Stimulated activated naive CD8-positive, alpha-beta T cell treated with anti-CD3 and anti-CD28 coated beads, Interleukin-15, Interleukin-2, amounts not matched to agents 100 U/mL and 50 U/mL, for 24 hours (primary cell): ENCODE measurements at places on chromosomes 5 and 9.
A peak's percentile ranks its signal among the peaks of the same experiment; 100 is the strongest.

GRCh38 chr5:33299621-33300208 is 141.1 kb upstream of the TARS1 start:
- no peak for DNase-seq

DNA sequence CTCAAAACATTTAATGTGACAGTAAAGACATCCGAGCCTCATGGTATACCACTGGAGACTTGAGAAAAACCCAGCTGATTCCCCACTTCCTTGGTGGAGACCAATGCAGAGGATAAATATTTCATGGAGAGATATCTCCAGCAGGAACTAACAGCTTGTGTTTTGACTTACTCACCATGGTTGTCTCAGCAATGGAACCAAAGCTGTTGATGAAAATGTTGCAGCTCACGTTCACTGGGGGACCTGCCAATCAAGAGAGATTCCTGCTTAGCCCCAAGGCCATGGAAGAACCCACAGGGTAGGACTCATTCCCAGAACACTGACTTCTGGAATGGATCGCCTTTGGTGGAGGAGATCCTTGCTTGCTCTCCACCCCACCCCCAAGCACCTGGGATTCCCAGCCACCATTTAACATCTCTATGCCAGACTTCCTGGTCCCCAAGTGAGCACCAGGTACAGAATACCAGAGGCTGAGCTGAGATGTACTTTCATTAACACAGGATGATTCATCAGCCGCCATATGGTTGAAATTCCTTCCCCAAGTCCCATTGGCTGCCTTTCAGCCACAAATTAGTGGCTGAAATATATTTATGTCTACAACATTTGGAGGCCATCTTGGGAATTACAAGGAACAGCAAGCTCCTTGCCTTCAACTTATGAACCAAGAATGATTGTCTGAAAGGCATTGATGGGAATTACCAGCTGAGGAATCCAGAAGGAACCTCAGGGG is 37.9 kb downstream of the GLRA1 start:
- no peak for DNase-seq

GRCh38 chr5:156387391-156387790 is 60.4 kb downstream of the SGCD start:
- DNase-seq: no peak

DNA sequence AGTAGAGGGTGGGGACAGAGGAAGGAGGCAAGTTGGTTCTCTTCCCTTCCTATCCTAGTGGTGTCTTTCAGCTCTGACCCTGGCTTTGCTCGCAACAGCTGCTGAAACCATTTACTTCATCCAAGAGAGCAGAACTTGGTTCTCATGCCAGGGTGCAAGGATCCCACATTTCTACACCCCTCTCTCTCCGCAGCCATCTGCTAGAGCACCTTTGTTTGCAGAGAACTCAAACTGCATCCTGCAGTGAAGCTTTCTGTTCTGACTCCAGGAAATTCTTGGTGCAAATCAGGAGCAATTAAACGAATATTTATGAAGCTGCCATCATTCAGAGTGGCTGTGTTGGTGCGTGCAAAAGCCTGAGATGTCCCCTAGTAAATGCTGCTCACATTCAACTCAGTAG is 31.9 kb downstream of the NEUROG1 start:
- no peak for DNase-seq

- DNase-seq: no peak
Observed at GRCh38 chr9:69178583-69179011, 4.5 kb downstream of the TJP2 start.

DNA sequence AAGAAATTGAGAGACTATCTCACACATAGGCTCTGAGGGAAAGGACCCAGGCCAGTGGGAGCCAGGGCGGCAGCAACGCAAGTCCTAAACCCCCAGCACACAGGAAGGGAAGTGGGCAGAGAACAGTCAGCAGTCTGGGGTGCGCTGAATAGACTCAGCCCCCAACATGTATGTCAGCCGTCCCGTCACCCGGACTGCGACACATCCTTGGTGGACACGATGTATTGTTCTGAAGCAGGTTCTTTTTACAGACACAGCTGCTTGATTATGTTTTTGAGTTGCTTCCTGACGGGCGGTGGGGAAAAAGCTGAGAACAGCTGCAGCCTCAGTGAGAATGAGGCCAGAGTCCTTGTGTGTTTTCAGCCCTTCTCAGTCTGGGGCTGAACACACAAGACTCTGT is 64.1 kb upstream of the CXCL14 start:
- DNase-seq: no peak

DNA sequence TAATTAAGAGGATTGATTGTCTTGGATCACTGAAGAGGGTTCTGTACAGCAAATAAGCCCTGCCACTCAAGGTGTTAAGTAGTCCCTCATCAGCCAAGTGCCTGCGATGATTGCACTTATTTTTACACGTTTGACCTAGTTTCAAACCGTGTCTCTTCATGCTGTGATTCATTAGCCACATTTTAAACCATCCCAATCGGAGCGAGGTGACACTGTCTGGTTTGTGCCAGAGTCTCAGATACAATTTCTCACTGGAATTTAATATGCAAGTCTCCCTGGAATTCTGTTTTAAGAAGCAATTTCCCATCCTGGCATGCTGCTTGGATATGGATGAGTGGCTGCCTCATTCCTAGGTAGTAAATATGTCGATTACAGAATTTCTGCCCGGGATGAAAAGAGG is 1.6 kb downstream of the INSYN2B start:
- DNase-seq: no peak

DNA sequence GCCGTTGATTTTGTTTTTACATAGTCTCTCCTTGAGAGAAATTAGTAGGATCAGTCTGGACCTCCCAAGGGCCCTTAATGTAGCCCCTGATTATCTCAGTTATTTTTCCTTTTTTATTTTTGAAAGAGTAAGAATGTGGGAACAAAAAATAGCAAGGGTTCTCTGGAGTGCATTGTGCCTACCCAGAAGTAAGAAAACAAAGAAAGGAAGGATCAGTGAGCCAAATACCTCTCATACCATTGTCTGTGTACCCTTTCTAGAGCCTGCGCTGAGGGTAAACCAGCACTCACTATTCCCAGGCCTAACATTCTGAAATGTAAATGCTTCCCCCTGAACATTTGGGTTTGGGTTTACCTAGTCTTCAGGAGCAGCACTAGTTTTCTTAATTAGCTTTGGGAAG is 213.0 kb upstream of the TARS1 start:
- no peak for DNase-seq

DNA sequence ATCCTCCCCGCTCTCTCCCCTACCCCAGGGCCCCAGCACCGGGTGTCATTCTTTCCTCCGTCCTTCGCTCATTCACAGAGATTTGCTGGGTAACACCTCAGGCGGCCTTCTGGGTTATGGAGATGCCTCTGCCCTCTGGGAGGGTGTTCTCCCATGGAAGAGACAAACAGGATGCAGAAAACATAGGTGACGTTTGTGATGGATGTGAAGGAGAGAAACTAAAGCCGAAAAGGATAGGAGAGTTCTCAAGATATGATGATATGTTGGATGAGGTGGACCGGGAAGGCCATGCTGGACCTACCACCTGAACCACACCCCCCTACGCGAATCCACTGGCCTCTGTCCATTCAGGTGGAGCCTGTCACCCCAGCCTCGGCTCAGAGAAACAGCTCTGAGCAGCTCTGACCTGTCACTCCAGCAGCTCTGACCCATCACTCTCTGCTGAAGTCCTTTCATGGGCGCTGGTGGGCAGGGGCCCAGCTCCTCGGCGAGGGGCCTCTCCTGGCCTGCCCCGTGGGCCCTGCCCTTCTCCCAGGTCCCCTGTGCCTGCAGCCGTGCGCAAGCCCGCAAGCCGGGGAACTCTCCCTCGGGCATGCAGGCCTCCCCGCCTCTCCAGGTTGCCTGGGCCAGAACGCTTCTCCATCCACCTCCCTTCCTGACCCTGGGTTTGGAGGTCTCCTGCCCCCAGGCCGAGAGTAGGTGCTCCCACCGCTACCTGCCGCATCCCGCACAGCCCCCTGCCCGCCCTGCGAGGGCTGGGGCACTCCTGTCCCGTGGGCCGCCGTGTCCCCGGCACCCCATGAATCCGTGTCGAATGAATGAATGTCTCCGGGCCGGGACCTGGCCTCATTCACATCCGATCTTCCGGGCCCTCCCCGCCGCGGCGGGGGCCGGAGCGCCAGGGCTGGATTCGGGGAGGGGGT is 717 bp upstream of the NCS1 start:
- no peak for DNase-seq

DNA sequence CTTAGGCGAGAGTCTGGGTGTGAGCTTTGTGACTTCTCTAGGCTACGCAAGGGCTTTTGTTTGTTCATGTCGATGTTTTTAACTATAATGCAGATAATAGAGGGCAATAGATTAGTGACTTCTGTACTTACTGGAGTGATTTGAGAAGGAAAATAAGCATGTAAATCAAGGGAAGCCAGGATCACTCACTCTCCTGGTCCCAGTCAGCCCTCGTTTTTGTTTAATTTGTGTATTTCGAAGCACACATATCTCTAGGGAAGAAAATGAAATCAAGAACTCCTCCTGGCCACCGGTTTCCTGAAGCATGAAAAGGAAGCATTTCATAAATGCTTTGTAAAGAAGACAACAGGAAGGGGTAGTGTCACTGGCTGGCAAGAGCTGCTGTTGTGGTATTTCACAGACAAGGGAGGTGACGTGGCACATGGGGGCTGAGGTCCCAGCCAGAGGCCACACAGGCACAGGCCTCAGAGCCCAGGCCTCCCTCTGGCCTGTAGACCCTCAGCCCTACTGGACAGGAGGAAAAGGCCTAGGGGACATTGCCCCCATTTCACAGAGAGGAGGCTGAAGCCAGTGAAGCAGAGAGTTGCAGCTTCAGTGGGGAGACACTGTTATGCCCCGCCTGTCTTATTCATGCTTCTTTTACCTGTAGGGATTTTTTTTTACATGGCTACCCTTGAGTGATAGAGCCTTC is 34.1 kb downstream of the IRF1 start:
- peak; percentile 53 for DNase-seq

DNA sequence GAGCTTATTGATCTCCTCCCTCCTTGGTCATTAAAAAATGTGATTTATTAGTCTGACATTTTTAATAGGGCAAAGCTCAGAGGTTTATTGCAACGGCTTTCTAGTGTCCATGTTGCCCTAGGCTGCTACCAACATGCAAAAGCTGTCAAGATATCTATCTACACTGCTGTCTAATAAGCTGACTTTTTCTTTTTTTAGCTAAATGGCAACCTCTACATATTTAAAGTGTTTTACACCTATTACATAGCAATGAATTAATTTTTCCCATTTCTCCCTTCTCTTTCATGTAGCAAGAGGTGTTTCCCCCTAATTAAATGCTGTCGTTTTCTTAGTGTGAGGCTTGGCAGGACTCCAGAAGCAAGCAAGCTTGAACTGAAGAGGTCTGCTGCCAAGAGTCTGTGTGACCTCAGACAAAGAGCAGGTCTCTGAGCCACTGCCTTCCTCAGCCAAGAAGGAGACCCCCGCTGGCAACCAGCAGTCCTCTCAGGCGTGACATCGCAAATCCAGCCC is 79.4 kb downstream of the GAS1 start:
- DNase-seq: no peak

DNA sequence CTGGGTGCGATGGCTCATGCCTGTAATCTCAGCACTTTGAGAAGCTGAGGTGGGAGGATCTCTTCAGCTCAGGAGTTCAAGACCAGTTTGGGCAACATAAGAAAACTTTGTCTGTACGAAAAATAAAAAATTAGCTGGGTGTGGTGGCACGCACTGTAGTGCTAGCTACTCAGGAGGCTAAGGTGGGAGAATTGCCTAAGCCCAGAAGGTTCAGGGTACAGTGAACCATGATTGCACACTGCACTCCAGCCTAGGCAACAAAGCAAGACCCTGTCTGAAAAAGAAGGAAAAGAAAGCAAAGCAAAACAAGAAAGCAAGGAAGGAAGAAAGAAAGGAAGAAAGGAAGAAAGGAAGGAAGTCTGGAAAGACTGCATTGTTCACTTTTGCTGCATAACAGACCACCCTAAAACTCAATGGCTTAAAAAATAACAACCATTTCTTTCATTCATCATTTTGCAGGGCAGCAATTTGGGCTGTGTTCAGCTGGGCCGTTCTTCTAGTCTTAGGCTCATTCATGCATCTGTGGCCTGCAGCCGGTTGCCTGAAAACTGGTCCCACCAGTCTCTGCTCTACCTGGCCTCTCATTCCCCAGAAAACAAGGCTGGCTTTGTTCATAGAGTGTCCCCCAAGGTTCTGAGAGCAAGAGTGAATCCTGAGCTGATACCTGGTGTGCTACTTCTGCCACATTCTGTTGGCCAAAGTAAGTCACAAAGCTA is 82.4 kb upstream of the MIER3 start:
- DNase-seq: no peak

- DNase-seq: peak; percentile 82
Observed at GRCh38 chr5:172106511-172107356, 81.3 kb downstream of the STK10 start.

DNA sequence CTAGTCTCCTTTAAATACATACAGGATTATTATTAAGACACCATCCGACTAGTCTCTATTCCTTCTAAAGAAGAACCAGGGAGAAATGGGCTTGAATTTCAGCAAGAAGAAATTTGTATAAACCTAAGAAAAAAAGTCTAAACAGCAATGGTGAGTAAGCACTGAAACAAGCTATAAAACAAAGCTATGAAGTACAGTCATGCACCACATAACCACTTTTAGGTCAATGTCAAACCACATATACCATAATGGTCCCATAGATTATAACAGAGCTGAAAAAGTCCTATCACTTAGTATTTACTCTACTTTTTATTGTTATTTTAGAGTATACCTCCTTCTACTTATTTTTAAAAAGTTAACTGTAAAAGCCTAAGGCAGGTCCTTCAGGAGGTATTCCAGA is 102.0 kb upstream of the NFIB start:
- DNase-seq: no peak

- peak; percentile 67 for DNase-seq
Observed at GRCh38 chr9:135887585-135888050, 19.7 kb downstream of the CAMSAP1 start.

DNA sequence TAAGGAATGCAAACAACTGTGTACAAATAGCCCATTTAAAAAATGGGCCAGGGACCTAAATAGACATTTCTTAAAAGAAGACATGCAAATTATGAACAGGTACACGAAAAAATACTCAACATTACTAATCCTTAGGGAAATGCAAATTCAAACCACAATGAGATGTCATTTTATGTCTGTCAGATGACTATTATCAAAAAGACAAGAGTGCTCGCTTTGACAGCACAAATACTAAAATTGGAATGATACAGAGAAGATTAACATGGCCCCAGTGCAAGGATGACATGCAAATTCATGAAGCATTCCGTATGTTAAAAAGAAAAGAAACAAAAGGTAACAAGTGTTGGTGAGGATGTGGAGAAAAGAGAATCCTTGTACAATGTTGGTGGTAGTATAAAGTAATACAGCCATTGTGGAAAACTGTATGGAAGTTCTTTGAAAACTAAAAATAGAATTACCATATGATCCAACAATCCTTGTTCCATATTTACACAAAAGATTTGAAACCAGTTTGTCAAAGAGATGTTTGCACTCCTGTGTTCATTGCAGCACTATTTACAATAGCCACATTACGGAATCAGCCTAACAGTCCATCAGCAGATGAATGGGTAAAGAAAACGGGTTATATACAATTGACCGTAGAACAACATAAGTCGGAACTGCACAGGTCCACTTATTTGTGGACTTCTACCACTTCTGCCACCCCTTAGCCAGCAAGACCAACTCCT is 47.2 kb upstream of the PCAT7 start:
- DNase-seq: no peak

GRCh38 chr9:18997151-18997550 is 35.9 kb downstream of the SAXO1 start:
- no peak for DNase-seq
